ENCODE measurements at places on chromosomes 12 and 14.

DNA sequence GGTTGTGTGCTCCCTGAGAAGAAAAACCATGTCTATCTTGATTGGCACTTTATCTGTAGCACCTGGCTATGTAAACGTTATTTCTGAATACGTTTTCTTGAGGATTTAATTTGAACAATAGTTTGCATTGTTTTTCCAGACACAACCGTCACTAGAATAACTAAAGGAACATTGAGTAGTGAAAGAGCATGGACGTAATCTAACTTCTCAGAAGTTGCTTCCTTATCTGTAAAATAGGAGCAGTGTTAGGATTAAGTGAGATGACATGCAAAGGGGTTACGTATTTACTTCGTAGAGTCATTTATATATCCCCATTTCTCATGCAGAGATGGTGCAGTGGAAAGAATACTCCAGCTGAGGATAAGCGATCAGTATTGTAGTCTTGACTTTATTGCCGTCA is 8.1 kb downstream of the AEBP2 start:
- DNase-seq = no peak

DNA sequence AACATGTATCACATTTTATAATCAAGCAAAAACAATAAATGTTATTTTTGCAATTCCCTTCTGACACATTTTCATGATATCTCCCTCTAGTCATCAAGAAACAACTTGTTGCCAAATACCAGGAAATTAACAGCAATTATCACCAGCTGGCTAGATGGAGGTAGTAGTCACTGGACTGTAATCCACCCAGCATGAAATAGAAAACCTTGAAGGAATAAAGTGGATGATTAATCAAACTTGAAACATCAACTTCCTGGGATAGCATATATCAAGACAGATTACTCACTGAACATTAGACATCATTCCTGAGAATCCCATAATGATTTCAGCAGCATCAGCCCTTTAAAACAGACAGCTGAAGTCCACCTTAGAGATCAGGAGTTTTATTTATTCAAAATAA is 259.0 kb downstream of the CCDC59 start:
- no peak for DNase-seq

DNA sequence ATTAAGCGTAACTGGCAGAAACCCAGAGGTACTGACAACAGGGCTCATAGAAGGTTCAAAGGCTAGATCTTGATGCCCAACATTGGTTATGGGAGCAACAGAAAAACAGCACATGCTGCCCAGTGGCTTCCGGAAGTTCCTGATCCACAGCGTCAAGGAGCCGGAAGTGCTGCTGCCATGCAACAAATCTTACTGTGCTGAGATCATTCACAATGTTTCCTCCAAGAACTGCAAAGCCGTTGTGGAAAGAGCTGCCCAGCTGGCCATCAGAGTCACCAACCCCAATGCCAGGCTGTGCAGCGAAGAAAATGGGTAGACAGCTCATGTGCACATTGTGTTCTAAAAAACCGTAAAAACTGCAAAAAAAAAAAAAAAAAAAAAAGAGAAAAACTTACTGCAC is 192.3 kb downstream of the MON2 start:
- no peak for DNase-seq

- no peak for DNase-seq
Measured at GRCh38 chr12:14505626-14506596, 61.8 kb downstream of the PLBD1 start.

- DNase-seq = no peak
Measured at GRCh38 chr14:77108753-77109152, 10.7 kb downstream of the CIPC start.

- DNase-seq = peak; percentile 60
Measured at GRCh38 chr12:46266869-46267574, 1.8 kb downstream of the SLC38A1 start.

DNA sequence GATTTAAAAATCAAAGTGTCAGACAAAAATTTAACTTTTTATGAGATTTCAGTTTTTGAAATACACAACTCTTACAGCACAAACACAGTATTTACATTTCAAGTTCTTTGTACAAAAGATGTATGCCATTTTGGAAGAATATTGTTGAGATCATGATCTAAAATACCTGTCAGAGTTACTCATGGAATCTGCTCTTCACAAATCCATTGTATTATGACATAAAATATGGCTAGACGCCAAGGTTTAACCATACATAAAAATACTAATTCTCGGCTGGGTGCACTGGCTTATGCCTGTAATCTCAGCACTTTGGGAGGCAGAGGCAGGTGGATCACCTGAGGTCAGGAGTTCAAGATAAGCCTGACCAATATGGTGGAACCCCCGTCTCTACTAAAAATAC is 6.2 kb upstream of the SYCP3 start:
- no peak for DNase-seq

Data from SK-N-SH (cell line).